ENCODE measurements at places on chromosomes 6 and 20. TPM values are rescaled to one million over a fixed set of nuclear protein-coding genes. Genes with fewer than 3 reads are reported as not detected.

DNA sequence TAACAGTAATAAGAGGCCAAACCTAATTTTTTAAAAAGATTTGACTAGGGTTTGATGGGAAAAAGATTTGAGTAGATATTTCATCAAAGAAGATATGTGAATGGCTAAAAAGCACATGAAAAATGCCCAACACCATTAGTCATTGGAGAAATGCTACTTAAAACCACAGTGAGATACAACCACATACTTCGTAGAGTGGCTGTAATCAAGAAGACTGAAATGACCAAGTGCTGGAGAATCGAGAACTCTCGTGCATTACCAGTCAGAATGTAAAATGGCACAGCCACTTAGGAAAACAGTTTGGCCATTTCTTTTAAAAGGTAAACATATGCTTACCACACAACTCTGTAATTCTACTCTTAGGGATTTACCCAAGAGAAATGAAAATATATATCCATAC, 175.5 kb downstream of the EYA2 start:
- DNase-seq = no peak

- no peak for DNase-seq
Observed at GRCh38 chr6:75747152-75747992, 1.7 kb upstream of the MYO6 start.

DNA sequence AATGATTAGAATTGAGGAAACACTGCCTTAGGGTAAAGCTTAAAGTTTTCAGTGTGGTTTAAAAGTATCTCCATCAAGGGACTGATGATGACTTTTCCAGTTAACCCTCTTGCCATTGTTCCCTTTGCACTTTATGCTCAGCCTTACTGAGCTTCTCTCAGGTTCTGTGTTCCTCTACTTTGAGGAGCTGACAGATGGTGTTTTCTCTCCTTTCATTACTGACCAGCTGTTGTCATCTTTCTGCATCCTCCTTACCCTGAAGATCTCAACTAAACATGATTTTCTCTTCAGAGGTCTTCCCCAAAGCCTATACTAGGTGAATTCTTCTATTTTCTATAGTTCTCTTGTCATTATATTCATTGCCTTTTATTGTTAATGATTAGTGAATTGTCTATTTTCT, 475.6 kb upstream of the SYNCRIP start:
- no peak for DNase-seq

DNA sequence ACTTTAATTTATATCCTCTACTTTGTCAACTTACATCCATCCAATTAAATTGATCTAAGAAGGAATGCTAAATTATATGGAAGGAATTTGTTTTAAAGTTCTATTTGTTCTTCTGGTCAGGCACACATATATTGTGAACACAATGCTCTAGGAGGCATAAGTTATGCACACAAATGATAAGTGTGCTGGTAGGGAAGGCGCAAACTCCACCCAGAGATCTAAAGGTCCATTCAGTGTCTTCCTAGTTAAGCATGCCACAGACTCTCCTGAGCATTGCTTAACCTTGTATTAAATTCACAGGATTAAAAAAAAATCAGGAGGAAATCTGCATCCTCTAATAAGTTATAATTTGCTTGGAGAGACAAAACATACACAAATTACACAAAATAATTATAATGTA, 127.3 kb downstream of the RALGAPA2 start:
- DNase-seq = no peak

- DNase-seq = no peak
Observed at GRCh38 chr6:148848915-148849314, 102.1 kb downstream of the UST start.

- no peak for DNase-seq
Observed at GRCh38 chr6:151837223-151837622, 29.7 kb downstream of the ESR1 start.

DNA sequence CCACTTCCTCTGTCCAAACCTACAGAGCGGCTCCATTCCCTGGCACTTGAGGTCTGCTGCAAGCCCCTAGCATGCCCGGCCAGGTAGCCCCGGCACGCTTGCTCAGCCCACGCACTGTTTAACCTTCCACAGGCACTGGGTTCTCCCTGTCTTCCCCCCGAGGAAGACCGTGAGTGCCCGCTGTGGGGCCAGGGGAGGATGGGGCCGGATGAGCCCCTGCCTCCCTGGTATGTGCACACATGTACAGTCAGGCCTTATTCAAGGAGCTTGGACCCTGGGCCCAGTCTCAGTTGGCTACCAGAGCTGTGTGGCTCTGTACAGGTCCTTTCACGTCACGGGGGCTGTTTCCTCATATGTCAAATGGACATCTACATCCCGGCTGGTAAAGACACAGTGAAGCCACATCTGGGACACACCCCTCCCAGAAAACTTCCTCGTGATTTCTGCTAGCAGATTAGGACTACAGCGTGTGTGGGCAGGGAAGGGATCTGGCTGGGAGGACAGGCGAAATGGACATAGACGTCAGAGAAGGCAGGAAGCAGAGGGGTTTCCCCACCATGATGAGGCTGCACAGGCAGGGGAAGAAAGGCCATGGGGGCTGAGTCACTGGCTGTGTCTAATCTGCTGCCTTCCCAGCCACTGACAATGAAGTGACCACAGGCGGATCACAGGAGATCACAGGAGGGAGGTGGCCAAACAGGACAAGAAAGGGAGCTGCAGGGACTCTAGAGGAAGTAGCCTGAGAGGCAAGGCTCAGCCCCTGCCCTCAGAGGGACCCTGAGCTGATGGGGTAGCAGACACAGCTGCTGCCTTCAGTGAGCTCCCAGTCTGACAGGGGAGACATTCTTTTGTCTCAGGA, 62.9 kb downstream of the MRPL14 start:
- DNase-seq = peak; percentile 84

Gene PRSS16
- polyA plus RNA-seq = 0.36 TPM

GRCh38 chr6:136085370-136086115, 164.6 kb downstream of the MTFR2 start:
- DNase-seq = no peak

Gene NFKBIE
- 2.6 TPM for polyA plus RNA-seq

GRCh38 chr6:150902142-150902776, 36.8 kb downstream of the MTHFD1L start:
- DNase-seq = no peak

Gene ATG5
- 11.2 TPM for polyA plus RNA-seq

DNA sequence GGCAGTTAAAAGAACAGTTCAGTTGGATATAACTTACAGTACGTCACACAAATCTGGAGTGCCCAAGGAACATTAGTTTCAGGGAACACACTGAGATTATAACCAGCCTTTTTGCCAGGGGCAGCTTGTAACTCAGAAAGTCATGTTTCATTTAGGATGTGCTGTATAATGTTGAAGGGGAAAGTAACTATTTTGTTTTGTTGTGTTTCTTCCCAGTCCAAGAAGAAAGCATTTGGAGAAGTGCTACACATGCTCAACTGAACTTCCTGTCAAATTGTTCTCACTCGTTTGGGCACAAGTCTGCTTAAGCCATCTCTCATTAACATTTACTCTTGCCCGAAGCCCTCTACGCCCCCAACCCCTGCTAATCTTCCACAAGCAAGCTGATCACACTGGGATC, 157.9 kb downstream of the BTBD9 start:
- no peak for DNase-seq

DNA sequence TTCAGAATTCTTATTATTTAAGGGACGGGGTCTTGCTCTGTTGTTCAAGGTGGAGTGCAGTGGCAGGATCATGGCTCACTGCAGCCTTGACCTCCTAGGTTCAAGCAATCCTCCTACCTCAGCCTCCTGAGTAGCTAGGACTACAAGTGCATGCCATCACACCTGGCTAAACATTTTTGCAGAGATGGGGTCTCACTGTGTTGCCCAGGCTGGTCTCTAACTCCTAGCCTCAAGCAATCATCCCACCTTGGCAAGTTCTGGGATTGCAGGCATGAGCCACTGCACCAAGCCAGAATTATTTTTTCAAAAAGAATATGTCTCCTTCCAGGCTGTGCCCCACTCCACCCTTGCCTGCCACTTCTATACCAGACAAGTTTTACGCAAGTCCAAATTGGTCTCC, 190.1 kb upstream of the SUPT3H start:
- no peak for DNase-seq

Gene PLCB4
- polyA plus RNA-seq = 9.4 TPM

Gene ARG1
- polyA plus RNA-seq = not detected

DNA sequence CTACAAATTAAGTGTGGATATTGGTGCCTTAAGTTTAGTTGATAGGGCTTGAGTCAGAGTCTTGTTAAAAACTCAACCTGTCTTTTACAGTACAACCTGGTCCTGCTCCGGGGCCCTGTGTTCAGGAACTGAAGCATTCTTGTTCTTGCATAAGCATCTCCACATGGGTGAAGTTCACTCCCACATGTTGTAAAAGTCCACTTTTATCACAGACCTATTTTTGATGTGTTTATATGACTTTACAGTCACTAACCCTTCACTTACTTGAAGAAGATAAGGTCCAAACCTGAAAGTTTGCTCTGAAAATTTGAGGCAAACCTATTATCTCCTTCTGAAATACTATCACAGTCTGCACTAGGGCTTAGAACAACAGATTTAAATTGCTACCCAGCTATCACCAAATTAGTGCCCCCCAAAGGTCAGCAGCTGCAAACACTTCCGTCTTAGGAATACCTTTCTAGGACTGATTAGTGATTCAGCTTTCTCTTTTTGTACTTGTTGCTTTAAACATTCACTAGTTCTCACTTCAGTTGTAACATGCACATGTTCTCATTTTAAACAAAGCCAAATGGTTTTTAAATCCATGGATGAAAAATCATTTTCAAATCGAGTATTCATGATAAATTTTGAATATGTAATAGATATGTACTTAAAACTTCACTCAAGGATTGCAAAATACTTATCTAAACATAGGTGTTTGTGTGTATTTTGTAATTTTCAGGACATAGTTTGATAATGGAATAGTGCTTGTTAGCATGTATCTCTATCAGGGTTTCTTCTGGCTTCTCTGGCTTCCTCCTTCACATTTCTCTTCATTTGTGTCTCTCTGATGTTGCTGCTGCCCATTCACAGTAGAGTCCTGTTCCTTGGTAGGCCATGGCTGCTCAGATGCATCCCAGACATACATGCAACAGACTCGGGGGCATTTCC, 469.8 kb upstream of the SOX4 start:
- DNase-seq = no peak

Gene CD83
- 1.8 TPM for polyA plus RNA-seq

GRCh38 chr6:158410784-158411183, 98.5 kb downstream of the TULP4 start:
- no peak for DNase-seq

GRCh38 chr6:79763301-79763700, 132.2 kb downstream of the SH3BGRL2 start:
- no peak for DNase-seq

DNA sequence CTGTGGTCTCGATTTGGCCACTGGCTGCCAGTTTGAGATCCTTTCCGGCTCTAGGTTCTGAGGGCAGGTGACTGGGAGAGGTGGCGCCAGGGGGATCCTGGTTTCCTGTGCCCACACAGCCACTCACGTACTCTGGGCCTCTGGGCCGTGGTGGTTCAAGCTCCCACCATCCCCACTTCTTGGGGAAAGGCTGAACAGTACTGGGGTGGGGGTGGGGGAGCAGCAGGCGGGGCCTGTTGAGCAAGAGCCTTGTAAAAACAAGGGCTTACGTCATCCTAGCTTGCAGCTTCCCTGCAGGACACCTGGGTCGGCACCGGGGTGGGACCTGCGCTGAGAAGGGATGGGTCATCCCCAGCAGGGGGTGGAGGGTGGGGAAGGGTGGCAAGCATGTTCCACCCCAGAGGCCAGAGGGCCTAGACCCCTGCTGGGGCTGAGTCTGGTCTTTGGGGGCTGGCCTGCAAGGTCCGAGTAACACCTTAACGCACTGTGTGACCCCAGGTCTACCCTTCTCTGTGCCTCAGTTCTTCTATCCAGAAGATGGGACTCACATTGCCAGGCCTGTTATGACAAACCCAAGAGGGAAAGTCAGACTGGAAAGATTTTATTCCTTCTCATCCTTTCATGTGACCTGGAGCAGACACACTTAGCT, 3.1 kb upstream of the CEBPB start:
- DNase-seq = peak; percentile 47

DNA sequence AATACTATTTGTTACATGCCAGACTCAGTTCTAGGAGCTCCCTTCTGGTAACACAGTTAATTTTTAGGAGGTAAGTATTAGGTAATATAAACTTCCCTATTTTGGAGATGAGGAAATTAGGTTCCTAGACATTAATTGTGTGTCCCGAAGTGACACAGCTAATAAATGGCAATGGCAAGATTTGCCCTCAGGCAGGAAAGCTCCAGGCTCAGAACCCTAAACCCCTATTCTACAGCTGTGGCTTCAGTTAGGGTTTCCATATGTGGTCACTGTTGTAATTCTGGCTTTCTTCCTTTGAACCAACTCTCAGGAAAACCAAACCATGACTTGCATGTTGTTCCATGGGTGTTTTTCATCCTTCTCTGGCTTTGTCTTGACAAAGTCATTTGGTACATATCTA, 188.2 kb downstream of the PLCB1 start:
- DNase-seq = no peak

- no peak for DNase-seq
Observed at GRCh38 chr6:33616113-33616512, 5.0 kb upstream of the ITPR3 start.

DNA sequence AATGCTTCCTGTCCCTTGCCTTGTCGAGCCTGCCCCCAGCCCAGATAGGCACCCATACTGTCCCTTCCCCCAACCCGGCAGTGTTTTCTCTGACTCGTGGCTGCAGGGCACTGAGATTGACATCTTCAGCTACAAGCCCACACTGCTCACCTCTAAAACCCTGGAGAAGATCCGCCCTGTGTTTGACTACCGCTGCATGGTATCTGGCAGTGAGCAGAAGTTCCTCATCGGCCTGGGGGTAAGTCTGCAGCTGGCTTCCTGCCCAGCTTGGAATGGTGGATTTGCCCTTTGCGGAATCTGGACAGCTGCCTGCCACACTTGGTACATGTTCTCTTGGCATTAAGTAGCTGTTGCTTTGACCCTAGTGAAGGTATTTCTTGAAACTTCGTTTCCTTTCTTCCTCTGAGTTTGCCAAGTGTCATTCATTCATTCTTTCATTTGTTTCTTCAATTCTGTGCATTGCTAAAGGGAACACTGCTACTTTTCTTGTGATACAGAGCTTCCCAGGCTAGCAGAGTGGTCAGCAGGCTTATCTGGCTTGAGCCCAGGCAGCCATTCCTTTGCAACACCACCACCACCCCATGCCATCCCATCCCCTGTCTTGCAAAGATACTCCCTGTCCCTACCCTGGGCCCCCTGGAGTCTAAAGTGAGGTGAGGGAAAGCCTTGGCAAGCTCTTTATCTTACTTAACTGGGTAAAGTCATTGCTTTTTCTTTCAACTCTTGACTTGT, 26.2 kb downstream of the CCDC167 start:
- DNase-seq = peak; percentile 69

DNA sequence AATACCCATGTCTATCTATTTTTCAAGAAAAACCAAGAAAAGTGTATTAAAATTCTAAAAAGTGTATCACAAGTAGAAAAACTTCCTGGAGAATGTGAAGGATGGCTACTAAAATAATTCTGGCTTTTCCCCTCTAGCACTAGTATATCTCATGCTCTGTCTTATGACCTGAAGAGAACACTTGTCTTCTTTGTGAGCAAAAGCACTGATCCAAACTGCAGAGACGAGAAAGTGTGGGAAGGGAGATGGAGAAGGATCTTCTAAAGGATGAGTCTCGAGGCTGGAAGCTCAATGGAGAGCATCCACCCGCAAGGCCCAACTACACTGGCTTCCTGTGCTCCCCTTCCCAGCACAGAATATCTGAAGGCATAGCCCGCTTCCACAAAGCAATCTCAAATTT, 23.5 kb downstream of the STX7 start:
- no peak for DNase-seq

All from right cardiac atrium (tissue), 5 donors.